ENCODE measurements at places on chromosomes 4 and X.

GRCh38 chr4:78121338-78121904 is 64.3 kb downstream of the FRAS1 start:
- no peak for DNase-seq

GRCh38 chr4:14833053-14833452 is 169.2 kb upstream of the CPEB2 start:
- no peak for DNase-seq

DNA sequence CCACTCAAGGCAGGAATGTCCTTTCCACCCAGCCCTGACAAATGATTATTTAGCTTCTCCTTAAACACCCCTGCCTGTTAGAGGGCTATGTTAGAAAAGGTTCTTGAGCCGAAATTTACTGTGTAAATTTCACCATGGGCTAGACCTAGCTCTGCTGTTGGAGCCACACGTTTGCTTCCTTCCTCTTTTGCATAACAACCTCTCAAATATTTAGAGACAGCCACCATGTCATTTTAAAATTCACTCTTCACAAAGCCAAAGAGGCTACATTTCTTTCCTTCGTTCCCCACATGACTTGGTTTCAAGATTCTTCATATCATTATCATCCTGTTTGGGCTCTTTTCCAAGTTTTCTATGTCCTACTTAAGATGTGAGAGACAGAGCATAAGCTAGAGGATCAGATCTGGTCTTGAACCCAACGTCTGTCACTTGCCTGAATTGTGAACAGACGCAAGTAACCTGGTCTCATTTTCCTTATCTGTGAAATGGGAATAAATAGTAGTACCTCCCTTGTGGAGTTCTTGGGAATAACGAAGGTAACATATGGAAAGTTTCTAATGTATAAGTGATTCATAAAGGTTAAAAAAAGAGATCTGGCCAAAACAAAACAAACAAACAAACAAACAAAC is 6.7 kb downstream of the DOCK11 start:
- DNase-seq = no peak

GRCh38 chr4:46945062-46945461 is 36.0 kb upstream of the COX7B2 start:
- no peak for DNase-seq

DNA sequence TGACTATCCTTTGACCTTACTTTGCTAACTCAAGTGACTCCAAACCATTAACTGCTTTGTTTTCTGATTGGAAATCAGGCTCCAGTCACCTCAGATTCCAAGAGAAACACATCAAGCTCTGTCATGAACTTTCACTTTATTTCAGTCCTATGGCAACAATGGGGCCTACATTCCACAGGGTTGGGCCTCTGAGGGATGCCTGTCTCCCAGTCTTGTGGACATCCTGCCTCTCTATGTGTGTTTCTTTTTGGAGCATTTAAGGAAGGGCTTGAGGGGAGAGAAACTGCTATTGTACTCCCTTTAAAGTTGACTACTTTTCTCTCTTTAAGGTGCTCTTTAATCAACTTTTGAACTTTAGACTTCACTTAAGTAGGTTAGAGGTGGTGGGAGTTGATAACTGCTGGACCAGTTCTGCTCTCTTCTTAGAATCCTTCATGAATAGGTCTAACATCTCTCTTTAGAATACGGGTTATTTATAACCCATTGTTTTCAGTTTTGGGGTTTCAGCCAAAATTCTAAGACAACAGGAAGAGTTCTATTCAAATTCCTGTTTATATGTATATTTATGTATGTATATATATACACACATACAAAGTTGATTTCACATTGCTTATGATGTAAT is 274.3 kb upstream of the NR3C2 start:
- DNase-seq = no peak

GRCh38 chr4:30721185-30722091 is 1.3 kb downstream of the PCDH7 start:
- no peak for DNase-seq

GRCh38 chrX:9595174-9595573 is 130.3 kb downstream of the TBL1X start:
- DNase-seq = no peak

DNA sequence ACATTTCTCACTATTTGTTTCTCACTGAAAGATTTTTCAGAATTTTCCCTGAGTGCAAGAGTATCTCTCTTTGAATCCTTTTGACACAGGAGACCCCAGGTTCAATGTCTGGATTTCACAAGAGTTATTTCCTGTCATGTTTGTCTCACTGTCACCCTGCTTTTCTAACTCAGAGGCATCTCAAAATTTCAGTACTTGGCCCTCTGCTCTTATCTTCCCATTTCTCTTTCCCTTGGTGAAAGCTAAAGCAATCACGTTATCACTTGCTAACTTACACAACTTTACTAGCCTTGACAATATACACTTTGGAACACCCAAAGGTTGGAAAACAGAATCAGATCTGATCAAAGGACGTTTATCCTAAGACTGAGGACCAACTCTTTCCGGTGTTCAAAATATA is 17.3 kb downstream of the IGSF1 start:
- DNase-seq = no peak

DNA sequence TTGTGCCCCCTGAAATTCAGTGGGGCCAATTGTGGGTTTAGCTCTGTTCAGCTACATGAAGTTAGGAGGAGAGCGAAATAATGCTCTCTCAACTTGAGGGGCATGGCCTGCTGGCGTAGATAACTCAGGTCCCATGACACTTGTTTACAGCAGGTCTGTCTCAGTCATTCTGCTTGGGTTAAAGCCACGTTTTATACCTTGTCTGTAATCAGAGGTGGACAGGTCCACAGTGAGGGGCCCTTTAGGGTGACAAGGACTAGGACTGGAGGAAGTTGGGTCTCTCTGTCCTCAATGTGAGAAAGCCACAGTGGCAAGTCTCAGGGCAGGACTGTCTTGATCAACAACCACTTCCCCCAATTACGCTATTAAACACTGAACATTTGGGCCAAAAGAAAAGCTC is 49.0 kb downstream of the PDHA1 start:
- no peak for DNase-seq

DNA sequence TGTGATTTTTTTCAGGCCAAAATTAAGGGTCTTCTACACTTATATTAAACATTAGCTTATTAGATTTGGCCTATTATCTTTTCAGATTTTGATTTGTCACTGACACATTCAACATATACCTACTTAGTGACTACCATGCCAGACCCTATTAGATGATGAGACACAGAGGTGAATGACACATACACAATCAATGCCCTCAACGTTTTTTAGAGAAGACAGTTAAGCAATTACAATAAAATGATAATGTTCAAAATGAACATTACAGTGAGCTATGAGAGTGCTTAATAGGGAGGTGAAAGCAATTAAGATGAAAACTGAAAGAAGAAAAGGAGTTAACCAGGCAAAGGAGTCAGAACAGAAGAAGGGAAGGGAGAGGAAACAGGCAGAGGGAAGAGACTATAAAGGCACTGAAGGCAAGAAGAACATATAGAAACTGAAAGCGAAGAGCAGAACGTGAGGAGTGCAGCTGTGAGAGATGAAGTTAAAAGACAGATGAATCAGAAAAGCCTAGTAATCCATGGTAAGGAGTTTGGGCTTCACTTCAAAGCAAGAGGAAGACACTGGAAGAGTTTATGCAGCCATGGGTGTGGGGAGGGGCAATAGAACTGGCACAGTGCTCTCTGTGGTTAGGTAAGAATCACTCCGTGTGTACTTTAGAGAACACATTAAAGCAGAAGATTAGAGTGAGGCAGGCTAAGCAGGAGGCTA is 119.0 kb downstream of the REELD1 start:
- DNase-seq = peak; percentile 2

Measured in activated T-cell treated with anti-CD3 and anti-CD28 coated beads, Interleukin-2, amount 50 U/mL, for 72 hours (primary cell).